ENCODE measurements at places on chromosomes 7 and 10. TPM values are rescaled to one million over a fixed set of nuclear protein-coding genes. Genes with fewer than 3 reads are reported as not detected.

Gene CPVL
- polyA plus RNA-seq: 51.6 TPM

Gene MACROH2A2
- 82.9 TPM for polyA plus RNA-seq

Gene THSD7A
- 63.1 TPM for polyA plus RNA-seq

Gene CFAP69
- polyA plus RNA-seq: 12.6 TPM

Gene HABP2
- polyA plus RNA-seq: 0.73 TPM

Gene RNF32
- polyA plus RNA-seq: 2.9 TPM

Gene ITGA8
- polyA plus RNA-seq: 49.9 TPM

Gene MICALL2
- 10.9 TPM for polyA plus RNA-seq

Gene KIAA1217
- polyA plus RNA-seq: 112 TPM

Gene CPN1
- polyA plus RNA-seq: 3.1 TPM

Gene WNT16
- polyA plus RNA-seq: 0.06 TPM

Gene ASB10
- polyA plus RNA-seq: not detected

Gene CALML5
- polyA plus RNA-seq: not detected

Gene AKR1D1
- 0.17 TPM for polyA plus RNA-seq

Gene MMP21
- 0.51 TPM for polyA plus RNA-seq

Gene GAD2
- polyA plus RNA-seq: 3.6 TPM

Gene C7orf57
- 1.3 TPM for polyA plus RNA-seq

Gene ZNF117
- polyA plus RNA-seq: 66.4 TPM

Gene SPDYE2
- polyA plus RNA-seq: 4.5 TPM

Gene NAT16
- polyA plus RNA-seq: 0.06 TPM

Gene CALU
- 167 TPM for polyA plus RNA-seq

Gene ZNF736
- 16.0 TPM for polyA plus RNA-seq

Data from renal cortex interstitium (tissue), 15 donors.